ENCODE measurements at places on chromosomes 2 and 18.

- no peak for DNase-seq
Measured at GRCh38 chr2:226407135-226407534, 392.5 kb downstream of the IRS1 start.

- peak; percentile 42 for DNase-seq
Measured at GRCh38 chr2:48249025-48249424, 280.9 kb upstream of the STON1 start.

DNA sequence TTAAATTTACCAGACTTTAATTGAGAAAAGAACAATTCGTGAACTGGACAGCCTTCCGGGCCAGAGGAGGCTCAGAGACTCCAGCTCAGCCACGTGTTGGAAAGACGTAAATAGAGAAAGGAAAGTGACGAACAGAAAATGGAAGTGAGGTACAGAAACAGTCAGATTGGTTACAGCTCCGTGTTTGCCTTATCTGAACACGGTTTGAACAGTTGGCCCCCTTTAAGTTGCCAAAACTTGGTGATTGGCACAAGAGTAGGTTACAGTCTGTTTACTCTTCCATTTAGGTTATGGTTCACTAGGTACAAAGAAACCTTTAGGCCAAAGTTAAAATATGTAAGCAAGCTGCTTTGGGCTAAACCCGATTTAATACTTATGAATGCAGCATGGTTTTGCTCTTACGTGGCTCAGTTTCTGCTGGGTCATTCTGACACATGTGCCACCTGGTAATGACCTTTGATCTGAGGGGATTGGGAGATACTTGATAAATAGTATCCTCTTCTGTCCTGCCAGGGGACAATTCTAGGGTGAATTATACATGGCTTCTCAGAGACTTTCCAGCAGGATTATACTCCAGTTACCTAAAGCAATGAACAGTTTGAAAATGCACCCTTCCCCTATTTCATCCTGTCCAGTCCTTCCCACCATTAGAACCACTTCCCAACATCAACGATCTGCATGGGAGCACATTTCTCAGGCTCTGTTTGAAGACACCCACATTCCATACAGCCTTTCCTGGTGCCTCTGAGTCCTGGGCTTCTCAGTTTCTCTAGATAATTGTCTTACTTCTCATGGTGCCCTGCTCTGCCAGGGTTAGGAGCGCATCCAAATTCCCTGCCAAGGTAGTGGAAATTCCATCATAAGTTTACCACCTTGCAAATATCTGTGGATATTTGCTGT lies 65.1 kb upstream of the TGIF1 start:
- DNase-seq, result no peak

- no peak for DNase-seq
Measured at GRCh38 chr2:241532168-241532567, 23.8 kb upstream of the STK25 start.

- peak; percentile 79 for DNase-seq
Measured at GRCh38 chr2:177998006-177998405, 74.6 kb downstream of the PDE11A start.

GRCh38 chr2:21011453-21011852 lies 32.4 kb downstream of the APOB start:
- no peak for DNase-seq

DNA sequence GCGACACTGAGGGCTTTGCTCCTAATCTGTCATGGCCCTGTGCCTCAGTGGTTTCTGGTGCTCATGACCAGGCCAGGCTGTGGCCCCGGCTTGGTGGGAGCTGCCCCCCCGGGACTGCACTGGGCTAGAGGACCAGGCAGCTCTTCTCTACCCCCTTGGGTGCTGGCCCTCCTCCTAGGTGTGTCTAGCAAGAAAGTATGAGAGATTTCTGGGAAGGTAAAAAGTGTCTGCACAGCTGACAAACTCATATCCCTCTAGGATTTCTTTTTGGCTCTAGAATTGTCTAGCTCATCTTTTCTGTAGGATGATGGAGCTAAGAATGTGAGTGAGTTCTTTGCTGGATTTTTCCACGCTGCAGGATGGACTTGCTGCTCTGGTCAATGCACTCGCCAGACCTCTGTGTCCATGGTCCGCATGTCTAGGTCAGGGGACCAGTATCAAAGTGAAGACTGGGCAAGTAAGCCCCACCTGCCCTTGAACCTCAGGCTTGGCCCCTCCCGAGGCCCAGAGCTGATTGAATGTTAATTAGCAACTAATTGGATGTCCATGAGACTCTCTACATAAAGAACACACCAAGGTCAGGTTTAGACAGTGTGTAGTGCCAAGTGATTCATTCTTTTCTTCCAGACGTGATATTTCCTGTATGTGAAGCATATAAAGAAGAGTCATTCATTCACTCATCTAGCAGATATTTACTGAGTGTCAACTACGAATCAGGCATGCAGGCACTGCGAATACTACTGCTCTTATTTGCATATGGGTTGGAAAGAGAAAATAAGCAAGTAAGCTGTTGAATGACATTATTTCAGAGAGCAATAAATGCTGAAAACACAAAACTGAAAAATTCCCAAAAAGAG lies 15.6 kb upstream of the PSD4 start:
- peak; percentile 64 for DNase-seq

GRCh38 chr2:26562811-26563645 lies 78.1 kb downstream of the CIB4 start:
- peak; percentile 28 for DNase-seq

- no peak for DNase-seq
Measured at GRCh38 chr2:43462866-43463641, 132.8 kb downstream of the THADA start.

DNA sequence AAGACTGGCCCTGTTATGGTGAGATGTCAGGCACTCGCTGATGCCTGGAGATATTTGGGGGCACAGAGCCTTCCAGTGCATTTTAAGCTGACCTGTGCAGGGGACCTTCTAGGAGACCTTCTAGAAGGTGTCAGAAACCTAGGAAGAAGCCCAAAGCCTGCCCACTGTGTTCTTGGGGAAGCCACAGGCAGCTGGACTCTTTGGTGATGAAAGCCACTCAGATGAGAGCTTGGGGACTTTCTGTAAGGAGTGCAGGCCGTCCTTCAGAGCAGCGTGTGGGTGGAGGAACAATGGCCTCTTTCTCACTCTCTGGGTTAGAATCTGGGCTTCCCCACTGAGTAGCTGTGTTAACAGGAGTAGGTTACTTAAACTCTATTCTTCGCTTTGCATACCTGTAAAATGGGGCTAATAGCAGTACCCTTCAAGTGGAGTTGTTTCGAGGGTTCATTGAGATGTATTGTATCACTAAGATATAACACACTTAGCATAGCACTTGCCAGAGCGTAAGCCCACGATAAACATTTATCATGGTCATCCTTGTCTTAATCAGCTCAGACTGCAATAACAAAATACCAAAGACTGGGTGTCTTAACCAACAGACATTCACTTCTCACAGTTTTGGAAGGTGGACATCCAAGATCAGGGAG lies 322.3 kb upstream of the EPAS1 start:
- DNase-seq, result no peak

DNA sequence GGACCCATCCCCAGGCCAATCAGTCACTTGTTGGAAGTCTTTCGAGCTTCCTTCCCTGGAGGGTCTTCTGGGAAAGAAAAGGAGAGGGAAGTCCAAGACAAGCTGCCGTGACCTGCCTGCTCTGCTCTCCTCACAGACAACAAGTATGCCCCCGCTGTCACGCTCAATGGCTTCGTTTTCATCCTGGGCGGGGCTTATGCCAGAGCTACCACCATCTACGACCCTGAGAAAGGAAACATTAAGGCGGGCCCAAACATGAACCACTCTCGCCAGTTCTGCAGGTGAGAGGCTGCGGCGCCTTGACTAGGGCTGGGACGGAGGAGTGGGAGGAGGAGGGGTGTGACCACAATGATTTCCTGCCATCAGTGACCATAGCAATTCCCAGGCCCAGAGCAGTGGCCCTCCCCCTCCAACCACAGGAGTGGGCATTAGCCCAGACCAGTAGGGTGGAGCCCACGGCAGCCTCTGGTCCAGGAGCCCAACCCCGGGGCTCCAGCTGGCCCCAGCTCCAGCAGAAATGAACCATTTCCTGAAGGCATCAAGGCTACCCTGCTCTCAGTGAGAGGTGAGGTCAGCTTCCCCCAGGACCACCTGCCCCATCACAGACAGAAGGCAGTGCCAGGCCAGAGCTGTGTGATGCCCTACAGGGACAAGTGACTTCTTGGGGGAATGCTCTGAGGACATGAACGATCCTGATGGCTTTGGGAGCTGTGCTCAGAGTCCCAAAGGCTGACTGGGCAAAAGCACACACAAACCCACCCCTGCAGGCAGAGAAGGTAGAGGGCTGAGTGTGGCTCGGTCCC lies 223.1 kb downstream of the ATAD2B start:
- no peak for DNase-seq

DNA sequence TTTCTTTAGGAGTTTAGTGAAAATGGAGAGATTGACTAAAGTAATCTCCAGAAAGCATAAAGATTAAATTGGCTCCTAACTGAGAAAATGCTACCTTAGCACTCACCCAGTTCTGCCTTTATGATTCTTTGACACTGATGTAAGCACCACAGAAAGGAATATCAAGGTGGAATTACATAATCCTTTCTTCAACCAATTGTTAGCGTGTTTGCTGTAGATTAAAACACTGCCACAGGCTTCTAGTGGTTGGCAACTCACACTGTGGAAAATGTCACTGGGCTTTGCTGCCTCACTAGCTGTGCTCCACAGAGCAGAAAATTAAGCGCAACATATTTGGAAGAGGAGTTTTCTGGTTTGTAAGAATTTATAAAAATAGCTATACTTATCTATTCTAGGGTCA lies 104.1 kb downstream of the DLGAP1 start:
- DNase-seq, result no peak

GRCh38 chr2:30139131-30139870 lies 7.5 kb upstream of the YPEL5 start:
- no peak for DNase-seq

GRCh38 chr2:162435676-162436075 lies 91.7 kb downstream of the GCA start:
- peak; percentile 16 for DNase-seq

DNA sequence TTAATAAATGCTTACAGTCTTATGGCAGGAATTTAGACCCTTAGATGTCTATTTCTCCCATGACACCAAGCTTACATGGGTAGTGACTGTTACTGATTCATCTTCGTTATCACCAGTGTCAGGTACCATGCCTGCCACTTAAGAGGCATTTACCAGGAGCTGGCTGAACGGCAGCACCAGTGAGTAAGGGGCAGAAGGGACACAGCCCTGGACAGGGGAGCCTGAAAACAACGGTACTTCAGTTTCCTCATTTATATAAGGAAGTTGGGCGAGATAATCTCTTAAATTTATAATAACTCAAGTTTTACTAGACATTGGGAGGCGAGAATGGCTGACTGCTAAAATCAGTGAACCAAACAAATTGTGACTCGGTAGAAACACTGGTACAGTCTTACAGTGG lies 1.2 kb downstream of the COA5 start:
- DNase-seq, result no peak

DNA sequence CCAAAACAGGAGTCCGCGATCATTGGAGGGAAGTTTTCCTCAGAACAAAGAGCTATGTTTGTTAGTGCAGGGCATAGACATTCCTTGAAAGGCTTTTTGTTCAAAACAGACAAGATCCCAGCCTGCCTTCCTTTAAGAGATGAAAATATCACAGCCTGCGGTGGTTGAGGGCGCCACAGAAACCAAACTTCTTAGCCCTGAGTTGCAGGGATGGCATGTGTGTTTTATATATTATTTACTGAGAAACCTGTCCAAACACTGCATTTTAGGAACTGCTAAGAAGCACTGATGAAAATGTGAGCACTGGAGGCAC lies 57.5 kb upstream of the TMEM178A start:
- DNase-seq, result no peak
